HAP-1 (cell line): ENCODE measurements at places on chromosomes 7 and 10.

GRCh38 chr7:36057323-36057722 lies 95.7 kb upstream of the EEPD1 start:
- DNase-seq, result no peak

DNA sequence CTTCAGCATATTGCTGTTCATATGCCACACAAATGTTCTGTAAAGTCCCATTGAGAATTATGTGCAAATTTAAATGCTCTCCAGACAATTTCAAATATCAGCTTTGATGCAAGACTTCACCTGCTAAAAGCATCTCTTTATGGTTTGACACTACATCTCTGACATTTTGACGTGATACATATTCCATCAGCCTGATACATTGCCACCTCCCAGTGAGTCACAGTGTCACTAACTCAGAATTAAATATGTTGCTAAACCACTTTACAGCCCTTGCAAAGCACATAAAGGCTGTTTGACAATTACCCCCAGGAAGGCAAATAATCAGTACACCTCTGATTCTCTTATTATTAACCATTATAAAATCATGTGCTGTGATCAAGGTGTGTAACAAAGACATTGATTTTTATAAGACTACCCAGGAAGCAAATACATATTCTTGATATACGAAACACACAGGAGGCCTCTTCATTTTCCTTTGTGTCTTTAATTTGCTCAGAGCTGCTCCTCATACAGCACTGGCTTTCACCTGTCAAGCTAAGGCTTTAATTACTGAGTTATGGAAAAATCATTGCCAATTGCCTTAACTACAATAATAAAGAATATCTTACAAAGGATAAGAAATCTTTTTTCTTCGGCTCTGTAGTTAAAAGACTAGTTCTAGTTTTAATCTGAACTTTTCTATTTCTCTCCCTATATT lies 547.5 kb upstream of the C7orf33 start:
- DNase-seq, result no peak

GRCh38 chr10:71873582-71874211 lies 22.6 kb upstream of the PSAP start:
- DNase-seq, result no peak

DNA sequence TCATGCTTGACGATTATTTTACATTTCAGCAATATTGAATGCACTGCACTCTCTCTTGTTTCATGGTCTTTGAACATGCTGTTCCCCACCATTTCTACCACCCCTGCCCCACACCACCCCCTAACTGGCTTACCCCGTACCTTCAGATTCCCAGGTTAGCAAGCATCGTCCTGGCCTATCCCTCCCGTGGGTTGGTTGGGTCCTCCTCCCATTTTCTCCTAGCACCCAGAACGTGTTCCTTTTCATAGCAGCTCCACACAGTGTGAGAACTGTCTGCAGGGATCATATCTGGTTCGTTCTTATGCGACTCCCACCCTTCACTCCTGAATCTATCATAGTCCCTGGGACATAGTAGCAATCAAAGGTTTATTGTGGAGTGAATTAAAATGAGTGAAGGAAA lies 48.6 kb downstream of the C10orf90 start:
- no peak for DNase-seq

DNA sequence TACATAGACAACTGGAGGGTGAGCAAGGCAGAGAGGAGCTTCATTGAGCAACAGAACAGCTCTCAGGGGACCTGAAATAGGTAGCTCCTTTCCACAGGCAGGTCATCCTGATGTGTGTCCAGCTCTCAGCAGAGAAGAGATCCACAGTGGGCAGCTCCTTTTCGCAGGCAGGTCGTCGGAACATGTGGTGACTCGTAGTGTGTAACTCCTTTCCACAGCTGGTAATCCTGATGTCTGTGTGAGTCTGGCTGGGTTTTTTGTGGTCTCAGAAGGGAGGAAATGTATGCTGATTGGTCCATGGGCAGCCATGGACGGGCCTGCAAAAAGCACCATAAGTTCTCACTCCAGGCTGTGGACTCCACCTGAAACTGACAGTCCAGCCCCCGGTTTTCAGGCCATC lies 24.4 kb upstream of the TES start:
- DNase-seq, result no peak

DNA sequence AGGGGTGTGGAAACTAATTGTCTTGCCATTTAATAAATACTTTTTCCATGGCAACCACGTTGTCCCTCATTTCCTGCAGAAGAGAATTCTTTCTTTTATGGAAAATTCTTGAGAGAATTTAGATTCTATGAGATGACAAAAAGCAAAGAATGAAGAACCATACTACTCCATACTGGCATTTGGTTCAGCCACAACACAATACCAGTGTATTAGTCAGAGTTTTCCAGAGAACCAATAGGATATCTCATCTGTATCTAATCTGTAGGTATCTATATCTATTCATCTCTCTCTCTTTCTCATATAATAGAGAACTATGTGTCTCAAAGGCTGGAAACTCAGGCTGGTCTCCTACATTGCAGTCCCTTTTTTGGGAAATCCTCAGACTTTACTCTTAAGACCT lies 44.6 kb upstream of the NAMPT start:
- no peak for DNase-seq

DNA sequence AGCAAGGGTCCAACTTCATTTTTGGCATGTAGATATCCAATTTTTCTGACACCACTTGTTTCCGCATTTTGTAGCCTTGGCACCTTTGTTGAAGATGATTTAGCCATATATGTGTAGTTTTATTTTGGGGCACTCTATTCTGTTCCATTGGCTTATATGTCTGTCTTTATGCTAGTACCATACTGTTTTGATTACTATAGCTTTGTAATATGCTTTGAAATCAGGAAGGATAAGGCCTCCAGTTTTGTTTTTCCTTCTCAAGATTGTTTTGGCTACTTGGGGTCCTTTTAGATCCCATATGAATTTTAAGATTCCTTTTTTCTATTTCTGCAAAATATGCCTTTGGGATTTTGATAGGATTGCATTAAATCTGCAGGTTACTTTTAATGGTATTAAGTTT lies 9.5 kb upstream of the BTBD16 start:
- DNase-seq, result no peak

- DNase-seq, result peak; percentile 22
Measured at GRCh38 chr10:120735773-120736371, 115.3 kb upstream of the WDR11 start.

- DNase-seq, result no peak
Measured at GRCh38 chr10:130121486-130122079, 11.0 kb upstream of the C10orf143 start.

- no peak for DNase-seq
Measured at GRCh38 chr10:45302573-45302972, 12.8 kb downstream of the OR13A1 start.

DNA sequence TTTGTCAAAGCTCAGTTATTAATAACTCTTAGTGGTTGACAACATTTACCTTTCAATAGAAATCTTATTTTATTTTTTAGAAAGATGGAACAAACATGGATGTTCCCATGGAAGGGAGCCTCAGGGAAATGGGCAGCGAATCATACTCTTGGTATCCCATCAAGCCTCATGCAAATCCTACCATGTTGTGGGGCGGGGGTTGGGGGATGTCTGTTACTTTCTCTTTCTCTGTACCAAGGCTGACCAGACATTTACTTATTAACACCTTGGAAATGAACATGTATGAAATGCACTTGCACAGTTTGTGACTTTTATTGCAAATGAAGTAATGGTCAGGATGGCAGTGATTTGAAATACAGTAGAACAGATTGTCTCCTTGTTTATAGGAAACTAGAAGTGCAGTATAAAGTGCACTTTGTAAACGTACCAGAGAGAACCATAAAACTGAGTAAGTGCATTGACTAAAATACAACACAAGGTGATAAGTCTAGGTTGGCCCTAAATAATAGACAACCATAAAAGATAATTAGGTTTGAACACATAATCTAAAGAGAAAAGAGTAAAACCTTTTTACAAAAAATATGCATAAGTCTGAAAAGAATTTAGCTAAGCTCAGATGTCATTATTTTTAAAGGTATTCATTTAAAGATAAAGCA lies 32.4 kb downstream of the SEMA3D start:
- DNase-seq, result peak; percentile 84

DNA sequence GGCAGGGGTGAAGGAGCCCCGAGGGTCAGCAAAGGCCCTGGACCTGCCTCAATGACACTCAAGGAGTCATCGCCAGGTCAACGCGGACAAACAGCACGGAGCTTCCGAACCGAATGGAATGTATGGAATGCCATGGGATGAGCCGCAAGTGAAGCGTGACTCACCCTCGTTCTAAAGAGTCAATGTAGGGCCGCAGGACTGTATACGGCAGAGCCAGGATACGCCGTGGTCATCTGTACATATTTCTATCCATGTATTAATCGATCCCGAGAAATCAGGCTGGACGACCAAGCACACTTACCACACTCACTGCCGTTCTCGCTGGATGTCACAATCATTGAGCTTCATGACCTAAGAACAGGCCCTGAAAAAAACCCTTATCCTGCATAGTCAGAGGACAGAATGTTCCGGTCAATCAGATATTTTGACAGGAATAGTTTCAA lies 4.3 kb downstream of the SNX8 start:
- DNase-seq, result peak; percentile 12

DNA sequence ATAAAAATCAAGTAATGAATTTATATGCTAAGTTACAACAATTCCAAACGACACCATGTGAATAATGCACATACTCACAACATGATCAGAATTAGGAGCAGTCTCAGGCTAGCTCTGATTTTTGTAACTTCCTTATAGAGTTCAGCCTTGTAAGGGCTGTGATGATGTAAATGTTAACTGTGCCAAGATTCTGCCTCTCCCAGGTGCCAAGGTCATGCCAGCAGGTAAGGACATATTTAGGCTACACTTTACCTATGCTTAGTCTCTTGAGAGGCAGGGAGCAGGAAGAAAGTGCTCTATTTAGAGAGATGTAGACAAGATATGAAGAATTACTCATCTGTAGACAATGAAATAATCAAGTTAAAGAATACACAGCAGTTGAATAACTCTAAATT lies 53.6 kb upstream of the AGR3 start:
- DNase-seq, result no peak

DNA sequence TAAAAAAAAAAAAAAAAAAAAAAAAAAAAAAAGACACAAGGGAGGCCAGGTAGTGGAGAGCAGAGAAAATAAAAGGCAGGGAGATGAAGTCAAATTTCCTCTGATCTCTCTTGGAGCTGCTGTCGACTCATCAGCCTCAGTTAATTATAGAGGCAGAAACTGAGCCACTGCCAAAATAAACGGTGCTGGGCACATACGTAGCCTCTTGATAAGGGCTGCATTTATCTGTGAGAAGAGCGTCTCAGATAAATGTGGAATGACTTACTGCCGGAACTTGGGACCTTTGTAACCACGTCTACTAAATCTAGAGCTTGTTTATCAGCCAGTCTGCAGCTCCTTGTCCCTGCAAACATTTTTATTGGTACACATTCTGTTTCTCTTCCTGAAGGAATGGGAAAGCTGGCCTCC lies 162.3 kb downstream of the BAMBI start:
- DNase-seq, result no peak

- peak; percentile 50 for DNase-seq
Measured at GRCh38 chr7:69780379-69780778, 182.1 kb downstream of the AUTS2 start.

DNA sequence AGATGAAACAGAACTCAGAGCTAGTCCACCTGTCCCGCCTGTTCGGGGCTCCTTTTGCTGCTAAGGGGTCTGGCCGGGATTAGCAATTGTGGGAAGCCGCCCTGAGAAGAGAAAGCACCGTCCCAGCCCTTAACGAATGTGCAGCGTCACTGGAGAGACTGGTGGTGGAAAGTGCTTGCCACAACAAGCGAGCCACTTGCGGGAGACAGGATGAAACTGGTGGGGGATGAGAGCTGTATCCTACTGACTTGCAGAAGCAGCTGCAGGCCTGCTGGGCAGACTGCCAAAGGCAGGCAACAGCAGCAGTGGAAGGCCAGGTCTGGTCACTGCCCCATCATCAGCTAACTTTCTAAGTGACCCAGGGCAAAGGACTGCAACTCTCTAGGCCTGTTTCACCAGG lies 95.4 kb downstream of the FAM53B start:
- no peak for DNase-seq

GRCh38 chr7:27189295-27189996 lies 4.4 kb upstream of the HOXA11 start:
- peak; percentile 71 for DNase-seq

- DNase-seq, result no peak
Measured at GRCh38 chr7:158312789-158313188, 274.8 kb downstream of the PTPRN2 start.

GRCh38 chr10:91010952-91011351 lies 90.1 kb upstream of the ANKRD1 start:
- DNase-seq, result no peak

- DNase-seq, result no peak
Measured at GRCh38 chr7:14962778-14963177, 60.2 kb upstream of the DGKB start.

- DNase-seq, result no peak
Measured at GRCh38 chr10:60662917-60663614, 115.2 kb upstream of the CDK1 start.

DNA sequence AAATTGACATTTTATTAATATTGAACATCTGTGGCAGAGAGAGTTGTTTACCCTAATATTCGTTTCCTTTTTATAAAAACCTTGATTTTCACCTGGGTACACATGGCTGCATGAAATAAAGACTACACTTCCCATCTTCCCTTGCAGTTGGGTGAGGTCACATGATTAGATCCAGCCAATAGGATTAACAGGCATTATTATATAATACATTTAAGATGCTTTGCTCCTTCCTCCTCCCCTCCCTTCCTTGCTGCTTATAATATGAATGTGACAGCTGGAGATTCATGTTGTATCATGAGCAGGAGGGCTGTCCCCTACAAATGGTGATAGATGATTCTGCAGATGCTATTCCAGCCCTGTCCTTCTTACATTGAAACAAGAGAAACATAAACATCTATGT lies 146.6 kb downstream of the SH2D4B start:
- DNase-seq, result peak; percentile 6

- no peak for DNase-seq
Measured at GRCh38 chr7:151851782-151852181, 25.1 kb downstream of the PRKAG2 start.

- DNase-seq, result peak; percentile 62
Measured at GRCh38 chr7:83648464-83649241, at the start of gene SEMA3E. Gene SEMA3E, minus strand, starts transcription at chr7:83649139.

DNA sequence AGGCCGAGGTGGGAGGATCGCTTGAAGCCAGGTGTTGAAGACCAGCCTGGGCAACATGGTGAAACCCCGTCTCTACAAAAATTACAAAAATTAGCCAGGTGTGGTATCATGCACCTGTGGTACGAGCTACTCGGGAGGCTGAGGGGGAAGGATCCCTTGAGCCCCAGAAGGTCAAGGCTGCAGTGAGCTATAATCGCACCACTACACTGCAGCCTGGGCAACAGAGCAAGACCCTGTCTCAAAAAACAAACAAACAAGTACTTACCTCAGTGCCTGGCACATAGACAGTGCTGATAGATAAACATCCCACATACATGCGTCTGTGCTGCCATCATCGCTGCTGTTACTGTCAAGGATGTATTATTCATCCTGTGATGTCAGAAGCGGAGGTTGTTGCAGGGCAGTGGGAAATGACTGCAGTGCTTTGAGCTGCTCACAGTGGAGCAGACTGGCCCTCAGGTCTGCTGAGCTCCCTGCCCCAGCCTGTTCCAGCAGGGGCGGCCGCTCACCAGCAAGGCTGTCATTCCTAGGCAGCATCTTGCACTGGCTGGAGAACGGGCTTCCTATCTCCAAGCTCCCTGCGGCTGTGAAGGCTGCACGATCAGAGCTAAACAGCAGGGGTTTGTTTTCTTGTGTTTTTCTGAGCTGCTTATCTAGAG lies 18.6 kb downstream of the FOXK1 start:
- no peak for DNase-seq

- DNase-seq, result no peak
Measured at GRCh38 chr10:34206078-34206934, 608.8 kb downstream of the PARD3 start.

GRCh38 chr10:7157091-7157490 lies 253.7 kb downstream of the SFMBT2 start:
- no peak for DNase-seq

GRCh38 chr10:132163278-132163765 lies 23.4 kb upstream of the DPYSL4 start:
- DNase-seq, result peak; percentile 25
